ENCODE measurements at places on chromosomes 6 and 20.

DNA sequence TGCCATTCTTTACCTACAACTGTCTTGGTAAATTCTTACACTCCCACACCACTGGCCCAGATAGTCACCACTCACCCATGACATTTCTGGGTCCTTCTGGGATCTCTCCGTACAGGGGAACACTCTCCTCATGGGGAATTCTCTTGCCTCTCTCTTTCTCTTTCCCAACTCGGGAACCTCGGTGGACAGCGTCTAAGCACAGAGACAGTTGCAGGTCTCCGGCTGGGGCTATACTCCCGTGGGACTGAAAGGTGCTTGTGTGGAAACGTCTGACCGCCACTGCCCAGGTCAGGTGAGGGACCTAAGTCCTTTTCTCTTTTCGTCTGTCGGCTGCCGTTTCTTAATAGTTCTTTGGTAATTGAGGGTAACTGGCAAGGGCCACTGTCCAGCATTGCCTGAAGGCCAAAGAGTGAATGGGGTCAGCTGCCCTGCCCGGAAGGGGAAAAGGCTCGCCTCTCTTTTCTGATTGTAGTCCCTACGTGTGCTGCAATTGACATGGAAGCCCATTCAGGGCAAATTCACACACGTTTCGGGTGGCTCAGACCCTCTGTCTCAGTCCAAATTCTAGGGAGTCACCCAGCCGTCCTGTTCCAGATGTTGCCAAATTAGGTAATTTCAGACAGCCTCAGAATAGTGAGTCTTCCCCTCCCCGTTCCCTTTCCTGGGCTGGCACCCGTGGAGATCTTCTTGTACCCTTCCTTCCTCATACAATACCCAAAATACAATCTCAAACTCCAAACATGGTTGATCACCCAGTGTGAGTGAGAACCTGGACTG is 31.2 kb upstream of the RIPK1 start:
- DNase-seq, result no peak

DNA sequence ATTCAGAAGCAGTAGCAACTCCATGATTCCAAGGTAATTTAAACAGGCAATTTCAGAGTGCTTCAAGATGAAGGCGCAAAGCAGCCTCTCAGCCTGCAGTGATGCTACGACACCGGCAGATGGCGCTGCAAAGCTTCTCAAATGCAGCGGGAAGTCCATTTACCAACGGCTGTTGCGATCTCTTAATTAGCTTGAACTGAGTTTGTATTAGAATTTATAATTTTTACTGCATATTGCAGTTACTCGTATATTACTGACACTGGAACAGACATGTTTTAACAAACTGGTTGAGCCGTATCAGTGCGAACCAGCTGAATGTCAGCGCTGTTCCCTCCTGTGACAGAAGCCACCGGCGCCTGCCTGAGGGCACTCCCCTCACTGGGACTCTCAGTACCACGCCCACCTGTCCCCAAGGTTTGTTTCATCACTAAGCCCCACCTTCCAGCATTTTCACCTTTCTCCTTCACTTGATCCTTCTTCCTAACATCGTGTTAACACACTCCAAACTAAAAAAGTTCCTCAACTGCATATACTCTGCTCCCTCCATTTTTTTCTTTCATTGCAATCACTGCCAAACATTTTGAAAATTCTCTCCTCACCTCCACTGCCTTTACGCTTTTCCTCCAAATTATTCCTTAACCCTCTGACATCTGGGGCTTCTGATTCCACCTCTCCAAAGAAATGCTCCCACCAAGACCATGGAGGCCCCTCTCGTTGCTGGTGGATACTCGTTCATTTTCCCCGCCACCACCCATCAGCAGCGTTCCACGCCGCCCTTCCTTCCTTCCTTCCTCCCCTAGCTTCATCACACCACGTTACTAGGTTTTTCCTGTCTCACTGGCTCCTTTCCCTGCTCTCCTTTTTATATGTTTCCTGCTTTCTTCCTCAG is 14.5 kb downstream of the GNL1 start:
- peak; percentile 69 for DNase-seq

GRCh38 chr6:46014511-46015118 is 1.0 kb downstream of the CLIC5 start:
- DNase-seq, result no peak

DNA sequence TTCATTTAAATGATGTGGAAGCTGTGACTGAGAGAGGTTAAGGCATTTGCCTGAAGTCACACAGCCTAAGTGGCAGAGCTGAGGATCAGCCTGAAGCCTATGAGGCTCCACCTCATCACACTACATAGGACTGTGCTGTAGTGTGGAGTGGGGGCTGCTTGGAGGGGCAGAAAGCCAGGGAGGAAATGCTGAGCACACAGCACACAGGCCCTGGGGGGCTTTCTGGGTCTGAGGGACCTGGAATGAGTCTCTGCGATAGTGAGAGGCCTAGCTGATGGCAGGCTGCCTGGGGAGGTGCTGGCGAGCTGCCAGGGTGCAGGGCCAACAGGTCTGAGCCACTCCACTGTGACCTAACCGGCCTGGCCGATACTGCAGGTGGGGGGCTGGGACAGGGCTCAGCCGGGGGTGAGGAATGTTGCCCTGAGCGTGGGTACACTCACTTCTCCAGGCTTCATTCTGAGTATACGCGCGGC is 2.2 kb upstream of the ARHGAP40 start:
- no peak for DNase-seq

GRCh38 chr20:62624719-62625453 is 17.4 kb upstream of the SLCO4A1 start:
- DNase-seq, result no peak

DNA sequence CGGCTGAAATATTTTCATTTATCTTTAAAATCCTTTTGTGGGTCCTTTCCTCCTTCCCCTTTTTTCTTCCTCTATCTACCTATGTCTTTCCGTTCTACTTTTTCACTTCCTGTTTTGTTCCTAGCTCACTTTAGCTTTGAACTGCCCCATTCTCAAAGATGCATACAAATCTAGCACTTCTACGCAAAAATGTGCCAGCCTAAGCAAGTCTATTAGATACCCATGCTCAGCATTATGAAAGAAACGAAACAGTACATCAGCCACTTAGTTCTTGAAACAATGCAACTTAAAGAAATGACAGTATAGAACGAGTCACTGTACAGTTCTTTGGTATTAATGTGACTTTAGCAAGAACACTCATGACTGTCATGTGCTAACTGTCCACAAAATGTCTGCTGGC is 47.3 kb upstream of the MARCKS start:
- DNase-seq, result no peak

- no peak for DNase-seq
These were observed 207.7 kb downstream of the MMUT start for GRCh38 chr6:49255335-49255734.

DNA sequence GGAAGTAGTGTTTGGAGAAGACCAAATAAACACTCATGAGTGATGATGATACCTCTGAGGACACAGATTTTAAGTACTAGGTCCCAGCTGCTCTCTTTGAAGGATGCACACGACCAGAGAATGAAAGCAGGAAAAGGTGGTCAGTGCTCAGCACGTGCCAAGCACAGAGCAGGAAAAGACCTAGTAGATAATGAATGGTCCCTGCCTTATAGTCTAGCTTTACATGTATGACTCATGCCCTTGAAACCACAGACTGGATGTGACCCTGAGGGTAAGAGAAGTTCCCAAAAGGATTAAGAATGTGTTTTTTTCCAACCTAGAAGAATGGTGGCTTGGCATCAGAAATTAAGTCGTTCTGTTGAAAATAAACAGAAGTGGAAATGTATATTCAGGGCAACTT is 2.8 kb upstream of the MC3R start:
- no peak for DNase-seq

DNA sequence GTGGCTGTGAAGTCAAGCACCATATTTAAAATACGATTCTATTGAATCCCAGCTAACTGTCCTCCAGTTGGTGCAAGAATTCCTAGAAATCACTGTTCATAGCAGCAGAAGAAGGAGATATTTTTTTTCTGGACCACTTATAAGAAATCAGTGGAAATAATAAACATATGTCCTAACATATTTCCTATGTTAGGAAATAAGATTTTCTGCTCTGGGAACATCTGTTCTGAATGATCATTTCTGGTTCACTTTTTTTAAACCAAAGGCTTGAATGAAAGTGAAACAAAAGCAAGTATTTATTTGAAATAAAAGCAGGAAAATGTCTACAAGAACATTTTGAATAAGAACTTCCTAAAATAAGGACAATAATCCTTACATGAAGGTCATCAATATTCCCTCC is 138.9 kb upstream of the RALGAPA2 start:
- DNase-seq, result no peak

DNA sequence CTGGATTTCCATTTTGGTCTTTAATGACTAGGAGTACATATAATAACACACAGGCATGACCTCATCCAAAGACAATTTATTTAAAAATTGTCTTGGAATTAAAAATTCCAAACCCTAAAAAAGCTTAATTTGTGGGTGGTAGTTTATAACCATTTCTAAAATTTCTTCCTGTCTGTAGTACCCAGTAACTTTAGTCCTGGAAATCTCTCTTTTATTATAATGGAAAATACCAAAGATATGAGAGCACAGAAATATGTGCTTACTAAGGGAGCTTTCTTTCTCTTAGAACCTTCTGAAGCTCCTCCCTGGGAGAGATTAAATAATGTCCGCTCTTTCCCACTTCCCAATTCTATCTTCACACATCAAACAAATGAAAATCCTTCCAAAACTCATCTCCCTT is 70.5 kb upstream of the PRL start:
- no peak for DNase-seq

- no peak for DNase-seq
These were observed 25.7 kb downstream of the PIGU start for GRCh38 chr20:34651200-34651599.

GRCh38 chr6:47335466-47335865 is 25.8 kb upstream of the TNFRSF21 start:
- no peak for DNase-seq

GRCh38 chr6:47525330-47526057 is 47.9 kb downstream of the CD2AP start:
- DNase-seq, result no peak

DNA sequence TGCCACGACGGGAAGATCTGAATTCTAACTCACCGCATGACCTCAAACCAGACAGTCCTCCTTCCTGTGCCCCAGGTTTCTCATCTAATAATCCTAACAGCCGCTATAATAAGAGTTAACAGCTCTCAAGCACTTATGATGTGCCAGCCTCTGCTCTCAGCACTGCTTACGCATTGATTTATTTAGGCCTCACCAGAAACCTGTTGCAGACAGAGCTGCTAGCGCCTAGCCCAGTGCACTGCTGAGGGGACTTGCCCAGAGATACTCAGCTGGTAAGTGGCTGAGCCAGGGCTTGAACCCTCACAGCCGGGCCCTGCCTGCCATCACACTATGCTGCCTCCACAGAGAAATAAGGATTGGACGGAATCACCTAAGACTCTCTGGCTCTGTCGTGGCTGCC is 37.7 kb downstream of the GRM4 start:
- no peak for DNase-seq

- DNase-seq, result no peak
These were observed 19.1 kb downstream of the MDFI start for GRCh38 chr6:41657131-41658094.

DNA sequence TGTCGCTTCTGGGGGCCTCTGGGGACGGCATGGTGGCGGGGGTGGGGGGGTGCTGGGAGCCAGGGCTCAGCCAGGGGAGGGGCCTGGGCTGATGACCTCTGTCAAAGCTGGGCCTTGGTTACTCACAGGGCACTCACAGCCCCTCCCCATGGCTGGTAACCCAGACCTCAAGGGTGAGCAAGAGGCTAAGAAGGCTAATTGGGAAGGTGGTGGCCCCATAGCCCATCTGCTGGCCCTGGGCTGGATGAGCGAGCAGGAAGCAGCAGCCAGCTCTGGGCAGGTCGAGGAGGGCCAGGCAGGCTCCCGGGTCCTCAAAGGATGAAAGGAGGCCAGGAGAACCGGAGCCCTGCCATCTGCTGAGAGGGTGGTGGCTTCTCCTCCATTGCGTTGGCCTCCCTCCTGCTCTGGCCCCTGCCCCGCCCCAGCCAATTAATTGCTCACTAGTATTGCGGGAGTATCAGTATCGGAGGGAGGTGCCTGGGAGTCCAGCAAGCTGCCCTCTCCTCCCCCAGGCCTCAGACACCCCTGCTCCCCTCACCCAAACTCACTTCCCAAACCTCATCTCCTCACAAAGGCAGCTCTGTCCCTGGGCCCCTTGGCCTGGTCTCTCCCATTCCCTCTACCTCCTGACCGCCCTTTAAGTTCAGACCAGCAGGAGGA is 1.0 kb upstream of the CDSN start:
- no peak for DNase-seq

DNA sequence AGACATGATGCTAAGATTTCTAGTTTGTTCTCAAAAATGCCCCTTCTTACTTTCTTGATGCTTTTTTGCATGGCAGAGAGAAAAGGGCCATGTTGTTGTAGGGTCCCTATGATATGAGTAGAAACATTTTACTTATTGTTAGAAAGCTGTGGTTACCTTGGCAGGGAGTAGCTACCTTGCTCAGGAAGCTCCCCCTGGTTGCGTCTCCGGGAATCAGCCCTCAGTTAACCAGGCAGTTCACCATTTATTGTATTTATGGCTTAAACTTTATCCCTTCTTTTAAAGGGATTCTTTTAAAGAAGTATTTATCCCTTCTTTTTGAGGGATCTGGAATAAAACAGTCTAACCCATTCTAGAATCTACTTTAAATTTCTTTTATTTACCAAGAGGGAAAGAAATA is 113.9 kb upstream of the PROKR2 start:
- DNase-seq, result no peak

DNA sequence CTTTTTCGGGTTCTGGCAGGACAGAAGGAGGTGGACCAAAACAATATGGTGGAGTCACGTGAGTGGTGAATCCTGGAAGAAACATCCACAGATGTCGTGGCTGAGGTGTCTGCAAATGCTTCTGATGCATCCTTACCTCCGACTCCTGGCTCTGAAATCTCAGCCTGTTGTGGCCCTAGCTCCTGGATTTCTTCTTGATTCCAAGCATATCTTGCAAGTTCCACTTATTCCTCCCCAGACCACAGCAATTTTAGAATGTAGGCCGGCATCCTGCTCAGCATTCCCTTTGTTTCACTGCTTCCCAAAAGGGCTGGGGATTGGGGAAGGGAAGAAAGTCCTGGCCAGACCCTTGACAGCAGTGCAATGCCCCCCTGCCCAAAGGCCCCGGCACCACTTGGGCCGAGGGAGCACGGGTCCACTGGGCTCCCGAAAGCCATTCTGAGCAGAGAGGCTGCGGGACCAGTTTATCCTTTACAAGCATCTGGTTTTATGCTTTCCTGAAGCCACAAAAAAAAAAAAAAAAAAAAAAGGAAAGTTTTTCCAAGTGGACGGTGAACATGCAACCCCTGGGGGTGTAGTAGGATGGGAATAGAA is 200.9 kb upstream of the RNF24 start:
- no peak for DNase-seq

- no peak for DNase-seq
These were observed 553.7 kb downstream of the CD109 start for GRCh38 chr6:74249658-74250057.

- DNase-seq, result no peak
These were observed 10.5 kb upstream of the TOP1 start for GRCh38 chr20:41018153-41018552.

DNA sequence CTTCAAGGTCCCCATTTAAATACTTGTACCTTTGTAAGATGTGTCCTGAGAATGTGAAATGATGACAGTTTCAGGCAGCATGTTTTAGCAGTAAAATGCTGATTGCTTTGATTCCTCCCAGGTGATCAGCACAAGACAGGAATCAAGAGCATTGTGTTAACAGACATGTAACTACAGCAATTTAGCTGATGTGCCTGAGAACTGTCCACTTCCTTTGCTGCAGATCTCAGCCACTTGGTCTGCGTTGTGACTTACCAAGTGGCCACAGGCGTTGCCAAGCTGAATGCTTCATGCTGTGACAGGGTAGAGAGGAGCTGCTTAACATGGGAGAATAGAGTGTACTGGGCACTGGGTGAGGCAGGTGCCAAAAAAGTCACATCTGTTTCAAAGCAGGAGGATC is 767.0 kb upstream of the POU3F2 start:
- DNase-seq, result no peak

Data from stimulated activated CD8-positive, alpha-beta memory T cell treated with anti-CD3 and anti-CD28 coated beads, Interleukin-7, amount 100 ng/mL, for 1 hour (primary cell).